ENCODE measurements at places on chromosomes 16 and 17.
A peak's percentile ranks its signal among the peaks of the same experiment; 100 is the strongest.

- no peak for DNase-seq
Measured at GRCh38 chr17:81428948-81429774, 33.9 kb downstream of the BAHCC1 start.

GRCh38 chr16:72043058-72043457 is 11.2 kb upstream of the HP start:
- no peak for DNase-seq

DNA sequence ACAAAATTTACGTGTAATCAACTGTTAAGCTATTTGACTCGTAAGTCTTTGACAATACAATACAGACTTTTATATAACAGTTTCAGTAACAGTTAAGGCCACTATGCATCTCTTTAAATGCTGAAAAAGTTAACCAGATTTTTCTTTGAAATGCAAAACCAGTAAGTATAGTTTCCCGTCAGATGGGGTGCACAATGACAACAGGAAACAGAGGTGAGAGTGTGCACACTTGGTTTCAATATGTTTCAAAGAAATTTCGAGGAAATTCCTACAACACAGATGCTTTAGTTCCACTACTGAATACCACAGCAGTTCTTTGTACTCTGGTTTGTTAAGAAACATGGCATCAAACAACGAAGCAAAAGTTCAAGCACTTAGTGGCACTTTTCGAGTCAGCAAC is 48.4 kb downstream of the RNF157 start:
- DNase-seq = no peak

DNA sequence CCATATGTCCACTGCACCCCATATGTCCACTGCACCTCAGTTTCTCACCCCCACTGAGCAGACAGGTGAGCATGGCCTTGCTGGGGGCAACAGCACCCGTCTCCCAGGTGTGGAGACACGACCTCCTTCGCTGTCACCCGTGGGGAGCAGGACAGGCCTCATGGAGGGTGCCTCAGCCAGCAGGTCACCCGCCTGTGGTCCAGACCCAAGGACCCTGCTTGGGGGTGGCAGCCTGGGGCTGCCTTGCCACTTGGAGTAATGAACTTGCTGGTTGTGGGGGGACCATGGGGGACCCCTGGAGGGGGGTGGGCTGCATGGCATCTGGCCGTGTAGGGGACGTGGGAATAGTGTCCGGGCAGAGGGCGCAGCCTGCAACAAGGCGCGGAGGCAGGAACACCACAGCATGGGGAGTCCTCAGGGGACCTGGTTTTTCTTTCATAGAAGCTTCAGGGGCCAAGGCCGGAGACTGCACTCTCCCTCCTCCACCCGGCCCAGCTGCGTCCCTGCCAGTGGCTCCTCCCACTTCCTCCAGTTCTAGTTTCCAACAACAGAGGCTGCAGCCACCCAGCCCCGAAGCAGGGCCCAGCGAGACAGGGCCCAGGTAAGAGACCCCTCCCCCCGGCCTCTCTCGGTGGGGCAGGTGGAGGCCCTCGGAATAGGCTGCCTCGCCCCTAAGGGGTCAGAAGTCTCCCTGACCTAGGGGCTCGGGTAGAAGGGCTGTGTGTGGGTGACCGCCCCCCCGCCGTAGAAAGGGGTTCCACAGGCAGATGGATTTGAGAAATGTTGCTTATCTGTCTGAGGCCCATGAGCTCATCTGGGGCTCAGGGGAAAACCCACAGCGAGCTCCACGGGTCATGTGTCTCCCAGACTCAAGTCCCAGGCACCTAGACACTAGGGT is at the start of gene NHLRC4:
Gene NHLRC4 (plus strand): TSS at position 531 of the 898 bp plus-strand sequence. CDS start 1,043 bp downstream, outside the sequence.
- no peak for DNase-seq

- peak; percentile 97 for DNase-seq
Measured at GRCh38 chr17:72151565-72152386, 31.0 kb downstream of the SOX9 start.

DNA sequence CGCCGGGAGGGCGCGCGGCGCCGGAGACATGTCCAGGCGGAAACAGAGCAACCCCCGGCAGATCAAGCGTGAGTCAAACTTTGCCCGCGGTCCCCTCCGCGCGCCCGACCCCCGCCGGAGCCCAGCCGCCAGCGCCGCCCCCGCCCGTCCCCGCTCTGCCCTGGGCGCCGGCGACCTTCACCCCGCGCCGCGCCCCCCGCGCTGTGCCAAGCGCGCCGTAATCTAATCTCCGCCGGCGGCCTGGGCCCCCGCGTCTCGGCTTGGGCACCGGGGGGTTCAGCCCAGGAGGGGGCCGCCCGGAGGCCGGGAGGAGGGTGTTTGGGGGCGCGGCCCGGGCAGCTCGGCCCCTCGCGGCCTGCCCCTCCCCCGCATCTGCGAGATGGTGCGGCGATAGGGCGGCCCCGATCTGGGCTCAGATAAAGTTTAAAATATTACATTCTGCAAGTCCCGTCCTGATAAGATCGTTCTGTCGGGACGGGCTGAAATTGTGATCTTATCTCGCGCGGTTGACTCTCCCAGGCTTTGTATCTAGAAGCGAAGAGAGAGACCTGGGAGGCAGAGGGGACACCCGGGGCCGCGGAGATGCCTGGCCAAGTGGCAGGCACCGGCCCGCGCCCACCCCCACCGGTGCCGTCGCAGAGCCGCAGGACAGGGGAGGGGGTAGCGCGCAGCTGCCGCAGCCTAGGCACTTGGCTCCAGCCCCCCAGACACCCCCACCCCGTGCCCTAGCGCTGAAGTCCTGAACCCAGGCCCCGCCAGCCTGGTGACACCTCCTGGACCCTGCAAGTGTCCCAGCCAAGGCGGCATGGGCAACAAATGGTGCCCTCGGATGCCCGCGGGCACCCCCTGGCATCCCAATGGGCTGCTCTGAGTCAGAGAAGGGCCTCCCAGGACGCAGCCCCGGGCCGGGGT is 787 bp downstream of the ZFPM1 start:
- DNase-seq = no peak

- no peak for DNase-seq
Measured at GRCh38 chr17:59369031-59369975, 37.8 kb downstream of the YPEL2 start.

DNA sequence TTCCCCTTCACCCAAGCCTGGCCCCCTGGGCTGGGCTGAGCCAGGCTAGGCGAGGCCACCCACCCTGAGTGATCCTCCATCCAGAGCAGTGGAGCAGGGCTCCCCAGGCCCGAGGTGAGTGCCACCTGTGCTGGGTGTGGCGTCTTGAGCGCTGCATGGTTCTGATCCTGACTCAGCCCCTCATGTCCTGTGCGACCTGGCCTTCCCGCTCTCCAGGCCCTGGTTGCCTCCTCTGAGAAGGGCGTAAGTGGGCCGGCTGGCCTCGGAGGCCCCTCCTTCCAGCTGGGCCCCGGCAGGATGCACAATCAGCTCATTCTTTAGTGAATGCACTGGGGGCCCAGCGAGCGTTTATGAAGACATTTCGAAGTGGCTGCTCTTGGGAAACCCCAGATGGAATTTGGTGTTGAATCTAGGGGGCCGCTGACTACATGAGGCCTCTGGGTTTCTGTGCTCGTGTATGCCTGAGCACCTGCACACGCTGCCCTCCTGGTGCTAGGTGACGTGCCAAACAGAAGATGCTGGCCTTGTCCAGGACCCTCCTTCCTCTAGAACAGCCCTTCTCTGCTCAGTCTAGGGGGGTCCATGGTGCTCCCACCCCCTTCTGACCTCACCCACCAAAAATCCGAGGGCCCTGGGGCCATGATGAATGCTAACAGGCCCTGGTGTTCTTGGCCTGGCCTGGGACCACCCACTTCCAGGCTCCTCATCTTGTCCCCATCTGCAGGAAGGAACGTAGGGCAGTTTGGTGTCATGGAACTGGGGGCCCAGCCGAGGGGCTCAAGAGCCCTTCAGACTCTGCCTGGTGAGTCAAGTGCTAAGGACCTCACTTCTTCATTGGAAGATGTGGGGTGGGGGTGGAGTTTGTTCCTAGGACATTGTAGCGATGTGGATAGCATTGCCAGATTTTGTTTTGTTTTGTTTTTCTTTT is 3.6 kb upstream of the TMEM92 start:
- DNase-seq = no peak

- DNase-seq = no peak
Measured at GRCh38 chr17:73895157-73895556, 250.9 kb upstream of the SDK2 start.

DNA sequence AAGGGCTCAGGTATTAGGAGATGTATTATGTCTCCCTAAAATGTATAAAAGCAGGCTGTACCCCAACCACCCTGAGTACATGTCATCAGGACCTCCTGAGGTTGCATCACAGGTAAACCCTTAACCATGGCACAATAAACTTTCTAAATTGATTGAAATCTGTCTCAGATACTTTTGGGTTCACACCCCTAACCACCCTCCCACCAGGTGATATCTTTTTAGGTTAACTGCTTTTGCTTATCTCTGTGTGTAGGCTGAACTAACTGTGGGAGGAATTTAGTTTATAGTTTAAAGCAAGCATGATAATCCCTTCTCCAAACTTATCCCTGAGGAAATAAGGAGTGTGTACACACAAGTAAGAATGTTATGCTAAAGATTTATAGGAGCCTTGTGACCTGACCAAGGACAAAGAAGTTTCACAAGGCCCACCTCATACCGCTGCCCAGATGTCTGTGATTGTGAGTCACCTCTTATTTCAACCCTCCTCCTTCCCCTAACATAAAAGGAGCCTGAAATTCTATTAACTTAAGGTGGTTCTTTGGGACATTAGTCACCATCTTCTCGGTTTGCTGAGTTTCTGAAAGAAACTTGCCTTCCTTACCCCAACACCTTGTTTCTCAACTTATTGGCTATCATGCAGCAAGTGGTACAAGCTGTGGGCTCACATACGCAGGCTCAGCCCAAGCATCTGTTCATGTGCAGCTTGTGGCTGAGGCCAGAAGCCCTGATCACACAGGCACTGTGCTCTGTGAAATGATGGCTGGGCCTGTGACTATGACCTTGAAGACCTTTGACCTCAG is 11.3 kb downstream of the PRSS22 start:
- DNase-seq = no peak
